Umbilical cord (tissue), 2 donors: ENCODE measurements at places on chromosomes 1 and 21. TPM values are rescaled to one million over a fixed set of nuclear protein-coding genes. Genes with fewer than 3 reads are reported as not detected.

The ZNF670 gene
- 6.7 TPM for total RNA-seq

The FMO2 gene
- total RNA-seq, result 15.4 TPM

The RGS13 gene
- total RNA-seq, result 5.5 TPM

The LEMD1 gene
- not detected for total RNA-seq

The STMN1 gene
- 32.5 TPM for total RNA-seq

The ADCY10 gene
- 1.9 TPM for total RNA-seq

DNA sequence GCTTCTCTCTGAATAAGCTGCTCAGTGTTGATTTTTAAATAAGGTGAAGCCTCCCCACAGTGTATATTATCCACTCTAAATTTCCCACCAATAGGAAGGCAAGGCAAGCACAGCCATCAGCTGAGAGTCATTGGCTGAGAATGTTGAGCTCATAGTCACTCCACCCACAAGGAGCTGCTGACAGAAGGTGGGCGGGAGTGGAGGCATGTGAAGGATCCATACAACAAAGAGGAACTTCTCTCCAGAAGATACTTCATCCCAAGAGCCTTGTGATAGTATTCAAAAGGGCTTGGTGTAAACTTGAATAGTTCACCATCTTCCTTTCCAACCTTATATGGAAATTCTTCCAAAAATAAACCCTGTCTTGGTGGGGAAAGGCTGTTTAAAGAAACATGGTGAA lies 42.8 kb downstream of the SAMD13 start:
- no peak for DNase-seq

DNA sequence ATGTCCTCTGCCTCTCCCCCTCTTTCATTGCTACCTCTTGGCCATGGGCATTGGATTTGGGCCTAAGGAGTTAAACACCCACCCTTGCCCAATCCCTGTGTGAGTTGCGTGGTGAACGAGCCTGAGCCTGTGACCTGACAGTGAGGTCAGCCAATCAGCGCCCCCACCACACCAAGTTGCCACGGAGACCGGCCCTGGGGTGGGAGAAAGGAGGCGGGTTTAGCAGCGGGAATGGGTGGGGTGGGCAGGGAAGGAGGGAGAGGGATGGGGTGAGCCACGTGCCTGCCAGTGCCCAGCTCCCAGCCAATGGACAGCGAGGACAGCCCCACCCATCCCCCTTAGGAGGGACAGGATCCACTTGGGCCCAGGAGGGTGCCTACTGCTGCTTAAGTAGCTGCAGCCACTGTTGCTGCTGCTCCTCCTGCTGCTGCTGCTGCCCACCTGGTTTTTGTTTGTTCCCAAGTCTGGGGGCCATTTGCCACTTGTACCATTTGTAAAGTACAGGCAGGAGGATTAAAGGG lies 9.5 kb downstream of the ZBTB7B start:
- DNase-seq, result peak; percentile 91

DNA sequence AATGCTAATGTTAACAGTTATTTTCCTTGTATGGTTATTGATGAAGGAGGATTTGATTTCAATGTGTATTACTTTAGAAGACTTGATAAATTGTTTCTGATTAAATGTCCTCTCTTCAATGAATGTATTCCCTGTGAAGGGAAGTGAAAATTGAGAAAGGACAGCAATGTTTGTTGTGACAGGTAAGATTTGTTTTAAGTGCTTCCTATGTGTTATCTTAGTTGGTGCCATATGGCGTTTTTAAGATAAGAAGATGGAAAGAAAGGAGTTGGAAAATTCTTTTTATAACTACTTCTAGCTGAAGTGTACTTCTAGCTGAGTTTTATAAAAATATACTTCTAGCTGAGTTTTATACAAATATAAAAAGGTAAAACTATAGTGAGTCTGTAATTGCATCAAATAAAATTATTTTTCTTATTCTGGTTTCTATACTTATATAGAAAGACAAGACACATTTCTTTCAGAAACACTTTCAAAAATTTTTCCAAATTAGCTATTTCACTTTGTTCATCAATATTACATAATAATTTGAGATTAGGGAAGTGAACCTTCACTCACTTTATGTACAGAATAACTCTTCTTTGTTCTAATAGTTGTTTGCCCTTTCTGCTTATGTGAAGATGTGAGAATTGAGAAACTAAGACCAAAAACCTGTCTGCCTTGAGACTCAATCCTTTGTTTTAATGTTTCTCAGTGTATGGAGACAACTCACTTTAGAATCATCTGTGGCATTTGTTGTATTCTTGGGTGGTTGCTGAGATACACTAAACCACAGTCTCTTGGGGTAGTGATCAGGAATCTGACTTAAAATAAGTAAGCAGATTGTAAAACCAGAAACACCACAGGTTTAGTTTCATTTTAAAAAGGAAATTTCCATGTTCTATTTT lies 382.9 kb upstream of the B3GALT2 start:
- peak; percentile 10 for DNase-seq

- no peak for DNase-seq
These were observed 28.4 kb upstream of the PLEKHO1 start for GRCh38 chr1:150121236-150121862.

DNA sequence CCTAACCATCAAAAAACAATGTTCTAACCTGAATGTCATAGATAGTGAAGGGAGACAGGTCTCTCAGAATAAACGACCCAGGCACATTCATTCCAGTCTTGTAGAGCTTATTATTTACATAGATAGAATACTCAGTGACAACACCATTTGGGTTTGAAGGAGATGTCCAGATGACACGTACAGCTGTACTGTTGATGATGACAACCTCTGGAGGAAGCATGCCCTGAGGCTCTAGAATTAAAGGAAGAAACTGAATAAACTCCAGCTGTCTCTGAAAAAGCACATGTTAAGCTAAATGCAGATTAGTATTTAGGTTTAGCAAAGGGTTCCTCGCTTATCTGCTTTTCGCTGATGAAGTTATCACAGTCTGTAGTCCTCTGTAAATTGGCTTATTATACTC lies 277.2 kb downstream of the KCTD3 start:
- DNase-seq, result no peak

- DNase-seq, result no peak
These were observed 118.2 kb upstream of the ADGRL2 start for GRCh38 chr1:81682490-81682889.

DNA sequence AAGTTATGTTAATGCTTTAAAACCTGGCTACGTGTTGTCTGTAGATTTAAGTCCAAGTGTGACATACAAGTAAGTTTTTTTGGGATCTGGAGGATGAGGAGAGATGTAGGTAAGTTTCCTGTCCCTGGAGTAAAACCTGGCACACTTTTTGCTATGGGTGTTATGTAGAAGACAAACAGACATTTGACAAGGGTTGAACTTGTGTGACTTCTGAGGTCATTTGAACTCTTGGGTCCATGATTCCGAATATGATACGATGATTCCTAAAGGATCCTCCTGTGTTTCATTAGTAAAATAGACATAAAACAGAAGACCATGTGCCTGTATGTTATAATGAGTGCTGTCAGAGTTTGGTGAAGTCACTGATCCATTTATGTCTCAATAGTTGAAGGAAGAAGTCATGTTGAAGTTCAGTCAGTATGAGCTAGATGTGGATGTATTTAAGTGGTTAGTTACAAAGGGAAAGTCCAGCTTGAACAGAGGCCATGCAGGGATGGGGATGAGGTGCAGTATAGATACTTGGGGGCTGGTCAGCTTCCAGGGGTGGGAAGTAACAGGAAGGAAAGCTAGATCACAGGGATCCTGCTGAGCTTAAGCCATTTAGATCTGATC lies 44.3 kb downstream of the ARID1A start:
- DNase-seq, result no peak

DNA sequence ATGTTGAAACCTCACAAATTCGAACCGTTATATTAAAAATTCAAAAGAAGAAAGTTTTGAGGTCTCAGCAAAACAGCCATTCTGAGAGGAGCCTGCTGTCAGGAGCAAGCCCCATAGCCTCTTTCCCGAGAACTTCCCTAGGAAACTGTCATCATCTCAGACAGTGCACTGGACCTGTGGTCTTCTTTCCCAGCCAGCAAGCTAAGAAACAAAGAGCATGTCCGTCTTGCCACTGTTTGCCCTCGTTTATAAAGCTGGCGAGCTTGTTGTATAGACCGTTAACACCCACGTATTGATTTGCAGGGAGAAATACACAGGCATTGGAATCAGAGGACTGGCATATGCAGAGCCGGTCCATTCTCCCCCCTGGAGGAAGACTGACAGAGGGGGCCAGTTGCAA lies 407.0 kb downstream of the NPHP4 start:
- DNase-seq, result no peak
